ENCODE measurements at places on chromosomes 16 and 17.

DNA sequence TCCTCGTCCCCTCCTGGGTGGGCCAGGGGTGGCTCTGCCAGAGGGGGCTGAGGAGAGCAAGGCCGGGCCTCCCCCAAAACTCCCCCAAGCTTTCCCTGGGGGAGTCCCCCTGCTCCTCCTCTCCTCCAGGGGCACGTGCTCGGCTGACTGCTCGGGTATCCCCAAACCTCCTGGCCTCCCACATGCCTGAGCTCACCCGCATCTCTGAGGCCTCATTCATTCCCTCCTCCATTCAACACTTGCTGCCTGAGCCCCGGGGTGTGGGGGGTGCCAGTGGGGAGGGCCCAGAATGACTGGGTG lies 83.1 kb downstream of the RTN4RL1 start:
- DNase-seq = no peak

DNA sequence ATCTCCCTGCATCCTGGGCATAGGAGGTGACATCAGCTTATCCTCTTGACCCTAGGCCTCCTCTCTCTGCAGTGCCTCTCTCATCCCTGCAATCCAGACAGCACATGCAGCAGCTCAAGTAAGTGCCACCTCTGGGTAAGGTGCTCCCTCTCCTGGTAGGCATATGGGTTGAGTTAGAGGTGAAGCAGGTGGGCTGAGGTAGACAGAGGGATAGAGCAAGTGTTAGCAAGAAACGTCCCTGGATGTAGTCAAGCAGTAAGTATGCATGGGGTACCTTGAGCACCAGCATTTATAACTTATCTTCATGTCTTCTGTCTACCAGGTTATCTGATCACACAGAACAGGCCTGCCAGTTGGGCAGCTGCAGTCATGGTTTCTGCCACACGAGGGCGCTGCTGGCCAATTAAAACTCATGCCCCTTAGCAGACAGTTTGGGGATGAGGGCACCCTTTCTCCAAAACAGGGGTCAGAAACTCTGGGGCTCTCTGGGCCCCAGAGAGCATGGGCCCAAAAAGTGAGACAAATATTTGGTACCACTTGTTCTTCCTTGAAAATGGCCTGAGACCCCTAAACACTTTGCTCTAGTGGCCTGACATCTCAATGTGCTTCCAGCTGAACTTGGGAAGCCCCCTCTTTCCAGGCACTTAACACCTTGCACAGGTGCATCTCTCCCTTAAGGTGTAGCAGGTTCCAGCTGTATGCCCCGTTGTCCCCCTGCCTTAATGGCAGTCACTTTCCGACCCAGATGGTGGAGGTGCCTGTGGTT lies 59.8 kb downstream of the NEUROD2 start:
- no peak for DNase-seq

DNA sequence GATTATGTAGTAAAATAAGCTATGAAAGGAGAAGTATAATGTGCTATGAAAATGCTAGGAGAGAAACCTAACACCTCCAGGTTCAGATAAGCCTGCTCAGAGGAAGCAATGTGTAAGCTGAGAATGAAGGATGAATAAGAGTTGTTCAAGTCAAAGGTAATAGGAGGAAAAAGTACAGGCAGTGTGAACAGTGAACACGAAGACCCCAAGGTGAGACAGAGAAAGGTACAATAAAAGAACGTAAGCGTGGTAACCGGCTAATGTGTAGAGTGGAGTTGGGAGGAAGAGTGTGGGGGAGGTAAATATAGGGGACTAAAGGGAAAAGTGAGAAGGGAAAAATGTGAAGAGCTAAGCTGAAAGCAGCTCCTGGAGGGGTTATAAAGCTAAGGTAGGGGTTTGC lies 74.2 kb downstream of the TTC19 start:
- DNase-seq = no peak

DNA sequence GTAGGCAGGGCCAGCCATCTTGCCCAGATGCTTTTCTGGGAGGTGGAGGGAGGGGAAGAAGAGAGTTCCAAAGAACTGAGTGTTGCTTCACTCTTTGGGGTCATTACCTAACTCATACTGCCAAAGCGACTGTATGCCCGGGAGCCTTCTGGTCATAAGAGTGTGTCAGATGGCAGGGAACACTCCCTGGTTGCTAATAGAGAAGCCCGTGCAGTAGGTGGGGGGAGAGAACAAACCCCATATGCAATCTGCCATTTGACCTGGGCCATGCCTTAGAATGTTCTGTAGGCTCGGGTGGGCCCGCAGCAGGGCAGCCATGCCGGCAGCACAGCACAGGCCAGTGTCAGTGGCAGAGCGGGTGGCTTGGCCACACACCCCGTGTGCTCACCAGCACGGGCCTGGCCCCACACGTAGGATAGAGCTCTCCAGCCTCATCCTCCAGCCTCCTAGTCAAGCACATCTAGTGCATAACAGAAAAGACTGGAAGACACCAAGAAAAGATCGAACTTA lies 120.5 kb downstream of the SOCS1 start:
- peak; percentile 10 for DNase-seq

DNA sequence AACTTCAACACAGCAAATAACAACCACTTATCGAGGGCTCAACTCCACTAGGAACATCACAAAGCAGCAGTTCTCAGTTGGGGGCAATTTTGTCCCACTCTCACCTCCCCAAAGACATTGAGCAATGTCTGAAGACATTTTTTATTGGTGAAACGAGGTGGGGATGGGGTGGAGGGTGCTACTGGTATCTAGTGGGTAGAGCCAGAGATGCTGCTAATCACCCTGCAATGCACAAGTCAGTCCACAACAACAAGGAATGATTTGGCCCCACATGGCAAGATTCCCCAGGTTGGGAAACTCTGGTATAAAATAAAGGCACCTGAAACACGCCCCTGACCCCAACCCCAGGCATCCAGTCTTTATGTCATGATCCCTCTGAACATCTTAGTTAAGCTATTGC lies 33.3 kb downstream of the TLE7 start:
- DNase-seq = no peak

- no peak for DNase-seq
Measured at GRCh38 chr17:76735006-76735405, 2.1 kb downstream of the SRSF2 start.

DNA sequence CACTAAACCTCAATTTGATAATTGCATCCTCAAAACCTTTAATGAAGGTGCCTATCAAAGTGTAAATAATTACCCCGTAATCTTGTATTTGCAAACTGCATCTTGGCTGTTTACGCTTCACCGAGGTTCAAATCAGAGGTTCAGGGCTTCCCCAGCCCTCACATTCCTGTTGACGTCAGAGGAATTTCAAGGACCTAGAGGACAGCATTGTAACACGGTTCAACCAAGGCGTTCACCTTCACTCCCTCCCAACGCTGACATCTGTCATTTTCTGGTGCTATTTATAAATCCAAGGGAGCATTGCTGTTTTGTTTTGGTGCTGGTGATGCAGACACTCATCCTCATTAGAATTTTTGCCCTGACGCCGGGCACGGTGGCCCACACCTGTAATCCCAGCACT lies 691.6 kb upstream of the RBFOX1 start:
- DNase-seq = no peak

DNA sequence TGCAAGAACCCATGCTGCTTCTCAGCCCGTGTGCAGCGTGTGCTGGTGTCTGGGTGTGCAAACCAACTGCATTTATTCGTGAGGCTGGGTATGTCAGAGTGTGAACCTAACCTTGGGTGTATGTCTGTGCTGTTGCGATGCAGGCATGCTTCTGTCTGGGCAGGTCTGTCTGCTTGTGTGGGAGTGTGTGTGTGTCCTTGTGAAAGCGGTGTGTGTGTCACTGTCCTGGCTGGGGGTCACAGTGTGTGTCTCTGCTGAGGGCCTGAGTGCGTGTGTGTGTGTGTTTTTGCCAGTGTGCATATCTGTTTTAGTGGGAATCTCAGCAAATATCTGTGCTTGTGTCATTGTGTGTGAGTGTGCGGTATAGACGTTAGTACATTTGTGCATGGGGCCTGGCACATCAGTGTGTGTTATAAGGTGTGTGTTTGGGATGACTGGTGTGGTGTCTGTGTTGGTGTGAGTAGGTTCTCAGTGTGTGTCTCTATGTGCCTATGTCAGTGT lies 121.8 kb downstream of the CYLD start:
- DNase-seq = no peak

- DNase-seq = no peak
Measured at GRCh38 chr16:12095275-12096156, 119.0 kb downstream of the SNX29 start.

DNA sequence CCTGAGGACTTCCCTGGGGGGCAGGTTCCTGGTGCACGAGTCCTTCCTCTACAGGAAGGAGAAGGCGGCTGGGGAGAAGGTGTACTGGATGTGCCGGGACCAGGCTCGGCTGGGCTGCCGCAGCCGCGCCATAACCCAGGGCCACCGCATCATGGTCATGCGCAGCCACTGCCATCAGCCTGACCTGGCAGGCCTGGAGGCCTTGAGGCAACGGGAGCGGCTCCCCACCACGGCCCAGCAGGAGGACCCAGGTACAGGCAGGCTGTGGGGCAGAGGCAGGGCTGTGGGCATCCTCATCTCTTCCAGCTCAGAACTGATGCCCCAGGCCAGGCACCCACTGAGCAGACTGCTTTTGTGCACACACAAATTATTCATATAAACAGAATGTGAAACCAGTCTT lies 25.9 kb upstream of the KREMEN2 start:
- DNase-seq = no peak

DNA sequence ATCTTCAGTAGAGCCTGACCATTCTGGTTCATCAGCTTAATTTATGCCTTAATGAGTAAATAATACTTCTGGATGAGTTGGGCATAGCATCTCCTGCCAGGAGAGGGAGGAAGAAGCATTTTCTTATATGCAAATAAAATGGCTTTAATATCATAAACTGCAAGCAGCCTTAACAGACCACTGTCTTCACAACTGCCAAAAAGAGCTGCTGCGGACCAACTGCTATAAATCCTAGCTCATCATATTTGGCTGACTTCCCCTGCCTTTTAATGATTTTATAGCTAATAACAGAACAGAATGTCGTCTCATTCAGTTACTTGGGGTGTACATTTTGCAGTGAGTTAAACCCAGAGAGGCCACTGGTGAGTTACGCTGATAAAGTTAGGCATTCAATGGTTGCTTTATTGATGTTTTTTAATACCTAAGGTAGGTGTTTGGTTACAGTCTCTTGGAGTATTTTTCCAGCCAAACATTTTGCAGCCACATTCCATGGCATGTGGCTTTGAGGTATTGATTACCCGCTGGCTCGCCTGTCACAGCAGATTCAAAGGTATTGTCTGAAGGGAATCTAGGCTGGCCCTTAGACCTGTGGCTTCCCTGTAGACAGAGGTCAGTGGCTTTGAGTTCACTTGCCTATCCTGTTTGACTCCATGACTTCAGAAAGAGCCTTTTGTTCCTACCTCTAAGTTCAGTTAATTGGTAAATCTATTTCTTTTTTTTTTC lies 16.4 kb downstream of the FAM20A start:
- DNase-seq = no peak

DNA sequence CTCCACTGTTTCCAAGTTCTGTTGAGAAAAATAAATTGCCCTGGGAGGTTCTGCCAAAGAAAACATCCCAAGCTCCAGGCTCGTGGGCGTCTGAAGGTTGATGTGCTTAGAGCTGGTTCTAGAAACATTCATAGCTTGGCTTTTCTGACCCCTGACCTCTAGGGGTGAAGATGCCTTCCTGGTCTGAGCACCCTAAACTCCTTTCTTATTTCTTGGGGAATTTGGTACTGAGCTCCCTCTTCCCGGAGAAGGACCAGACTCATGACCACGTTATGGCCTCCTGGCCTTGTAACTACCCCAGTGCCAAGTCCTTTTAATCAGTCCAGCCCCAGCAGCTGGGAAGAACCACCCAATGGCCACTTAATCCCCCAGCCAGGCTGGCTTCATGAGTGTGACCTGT lies 66.4 kb downstream of the MYH11 start:
- DNase-seq = no peak

GRCh38 chr17:48438516-48439061 lies 8.6 kb upstream of the SKAP1 start:
- no peak for DNase-seq

DNA sequence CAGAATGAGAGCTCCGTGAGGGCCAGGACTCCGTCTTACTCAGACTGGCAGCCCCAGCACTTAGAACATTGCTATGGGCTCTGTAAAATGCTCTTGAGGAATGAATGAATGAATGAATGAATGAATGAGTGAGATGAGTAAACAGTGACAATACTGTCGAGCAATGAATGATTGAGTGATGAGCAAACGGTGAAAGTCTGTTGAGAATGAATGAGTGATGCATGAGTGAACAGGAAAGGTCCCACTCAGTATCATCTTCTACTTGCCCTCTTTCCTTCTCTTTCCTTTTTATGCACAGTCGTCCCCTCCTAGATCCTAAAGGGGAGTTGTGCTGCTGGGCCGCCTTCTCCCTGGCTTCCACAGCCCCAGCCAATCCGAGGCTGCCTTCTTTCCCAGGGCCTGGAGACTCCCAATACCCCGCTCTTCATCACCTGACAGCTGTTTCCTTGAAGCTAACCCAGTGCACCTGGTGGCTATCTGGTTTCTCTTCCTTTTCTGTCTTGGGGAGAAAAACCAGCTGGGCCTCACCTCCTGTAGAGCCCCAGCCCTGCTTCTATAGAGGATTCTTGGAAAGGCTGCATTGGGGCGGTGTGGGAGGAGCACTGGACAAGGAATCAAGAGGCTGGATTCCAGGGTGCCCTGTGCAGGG lies 32.7 kb upstream of the CACNG1 start:
- no peak for DNase-seq

GRCh38 chr17:68599552-68600066 lies 1.6 kb downstream of the FAM20A start:
- no peak for DNase-seq

- no peak for DNase-seq
Measured at GRCh38 chr17:34116306-34116705, 138.8 kb upstream of the CCL2 start.

- DNase-seq = no peak
Measured at GRCh38 chr16:57504491-57504890, 18.2 kb upstream of the DOK4 start.

- DNase-seq = no peak
Measured at GRCh38 chr16:15777533-15778203, 79.2 kb downstream of the MYH11 start.

- DNase-seq = no peak
Measured at GRCh38 chr17:40417258-40417608, 463 bp downstream of the TOP2A start.

- DNase-seq = no peak
Measured at GRCh38 chr17:81821603-81822311, 11.3 kb downstream of the MCRIP1 start.
